ENCODE measurements at places on chromosomes 3 and 15. TPM values are rescaled to one million over a fixed set of nuclear protein-coding genes. Genes with fewer than 3 reads are reported as not detected.

OXNAD1 gene
- 20.2 TPM for total RNA-seq

BNC1 gene
- total RNA-seq = 0.11 TPM

LRRC31 gene
- total RNA-seq = not detected

CGNL1 gene
- total RNA-seq = 31.9 TPM

GOLGA6B gene
- not detected for total RNA-seq

TMC3 gene
- not detected for total RNA-seq

STRIT1 gene
- 11.7 TPM for total RNA-seq

SERINC4 gene
- total RNA-seq = 0.44 TPM

TMEM45A gene
- total RNA-seq = 3.2 TPM

UQCC5 gene
- total RNA-seq = 65.8 TPM

KLF15 gene
- 44.6 TPM for total RNA-seq

GPR27 gene
- 7.3 TPM for total RNA-seq

GOLGA8S gene
- total RNA-seq = 0.33 TPM

DNA sequence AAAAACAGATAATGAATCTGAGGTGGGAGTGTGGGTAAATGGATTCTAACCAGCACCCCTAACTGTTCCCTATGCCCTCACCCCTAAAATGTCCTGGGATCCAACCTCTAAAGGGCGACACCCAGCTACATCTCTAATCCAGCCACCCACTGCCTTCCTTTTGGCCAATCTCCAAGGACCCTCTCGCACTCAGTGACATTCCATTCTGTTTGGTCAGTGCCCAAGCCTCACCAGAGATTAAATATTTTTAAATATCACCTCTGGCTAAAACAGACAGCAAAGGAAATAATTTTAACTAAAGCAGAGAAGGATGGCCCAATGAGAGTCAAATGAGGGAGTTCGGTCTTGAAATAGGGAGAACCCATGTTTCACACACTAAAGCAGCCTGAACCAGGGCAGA, 19.9 kb upstream of the SCN10A start:
- H3K36me3 ChIP-seq = no peaks in the 10 kb centered on the region
- H3K4me3 ChIP-seq = no peak overlapping the region
- peaks cover 23% of the 10 kb centered on the region for H3K4me1 ChIP-seq
- no peak for DNase-seq
- H3K27me3 ChIP-seq = no peaks in the 10 kb centered on the region

DNA sequence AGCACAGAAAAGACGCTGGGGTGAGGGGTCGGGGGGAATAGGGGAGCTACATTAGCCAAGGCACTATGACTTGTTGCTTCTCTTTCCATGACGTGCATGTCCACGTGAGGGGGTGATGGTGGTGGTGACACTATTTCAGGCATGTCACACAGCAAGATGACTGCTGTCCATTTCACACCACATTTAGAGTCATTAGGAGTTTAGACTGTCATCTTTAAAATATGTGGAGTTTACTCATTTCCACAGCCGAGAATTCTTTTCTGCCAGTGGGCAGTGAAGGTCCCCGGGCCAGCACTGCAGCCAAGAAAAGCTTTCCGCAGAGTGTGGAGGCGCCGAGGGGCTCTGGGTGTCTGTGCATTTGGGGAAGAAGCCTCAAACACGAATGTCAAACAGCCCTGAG, 954 bp upstream of the DGKG start:
- DNase-seq = no peak
- peak overlapping the region; percentile 81 for H3K27ac ChIP-seq
- H3K4me1 ChIP-seq = peaks cover 70% of the 10 kb centered on the region
- H3K4me3 ChIP-seq = no peak overlapping the region
- H3K36me3 ChIP-seq = no peaks in the 10 kb centered on the region

DNA sequence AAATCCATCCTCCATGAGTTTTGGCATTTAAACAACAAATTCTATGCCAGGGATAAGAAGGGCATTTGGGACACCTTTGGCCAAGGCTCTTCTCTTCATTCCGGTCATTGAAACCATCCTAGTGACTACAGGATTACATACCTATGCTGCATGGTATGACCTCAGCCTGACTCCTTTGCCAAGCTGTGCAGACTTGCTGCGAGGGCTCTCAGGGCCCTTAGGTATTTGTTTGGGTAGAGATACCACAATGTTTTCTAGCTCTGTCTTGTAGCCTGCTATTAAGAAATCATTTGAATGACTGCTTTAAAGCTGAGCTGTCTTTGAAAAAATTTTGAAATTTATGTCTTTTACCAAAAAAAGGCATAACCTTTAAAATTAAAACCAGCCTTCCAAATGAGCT, 749.8 kb upstream of the SGO1 start:
- no peaks in the 10 kb centered on the region for H3K4me1 ChIP-seq
- H3K27ac ChIP-seq = no peak overlapping the region
- DNase-seq = no peak

DNA sequence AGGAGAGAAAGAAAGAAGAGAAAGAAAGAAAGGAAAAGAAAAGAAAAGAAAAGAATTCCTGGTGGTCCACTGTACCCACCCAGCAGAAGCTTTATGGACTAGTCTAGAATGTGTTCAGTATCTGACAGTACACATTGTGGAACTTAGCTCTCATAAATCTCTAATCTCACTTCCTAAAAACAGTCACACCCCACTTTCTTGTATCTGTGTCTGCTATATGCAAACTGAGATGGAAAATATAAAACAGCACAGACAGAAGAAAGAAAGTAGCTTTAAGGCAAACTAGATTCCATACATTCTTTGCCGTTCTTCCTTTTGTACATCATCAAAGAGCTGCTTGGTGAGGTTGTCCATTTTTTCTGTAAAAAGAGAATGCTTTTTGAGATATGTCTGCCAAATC, 41.1 kb upstream of the GNB5 start:
- H3K36me3 ChIP-seq = no peaks in the 10 kb centered on the region
- no peak for DNase-seq
- H3K4me1 ChIP-seq = no peaks in the 10 kb centered on the region
- H3K27ac ChIP-seq = no peak overlapping the region
- H3K4me3 ChIP-seq = no peak overlapping the region

DNA sequence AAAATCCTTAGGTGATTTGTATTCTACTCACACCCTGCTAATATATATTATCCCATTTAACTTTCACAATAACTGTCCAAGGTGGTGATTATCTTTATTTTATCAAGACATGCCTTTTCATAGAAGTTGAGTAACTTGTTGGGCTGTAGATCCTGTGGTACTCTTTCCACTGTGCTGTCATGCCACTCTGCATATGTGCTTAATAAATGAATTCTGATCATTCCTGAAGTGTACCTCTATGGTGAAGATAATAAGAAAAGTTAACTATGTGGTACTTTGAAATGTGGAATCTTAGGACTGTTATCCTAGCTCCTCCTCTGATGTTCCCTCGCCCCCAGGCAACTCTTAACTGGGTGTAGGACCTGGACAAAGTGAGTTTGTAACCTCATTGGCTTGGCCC, 5.2 kb downstream of the SNRK start:
- peaks cover 96% of the 10 kb centered on the region for H3K4me1 ChIP-seq
- no peak for DNase-seq
- H3K36me3 ChIP-seq = no peaks in the 10 kb centered on the region
- H3K27me3 ChIP-seq = no peaks in the 10 kb centered on the region
- peak overlapping the region; percentile 95 for H3K27ac ChIP-seq

GRCh38 chr3:111548756-111549155, 6.8 kb downstream of the CD96 start:
- H3K27ac ChIP-seq = no peak overlapping the region
- no peaks in the 10 kb centered on the region for H3K36me3 ChIP-seq
- H3K4me1 ChIP-seq = no peaks in the 10 kb centered on the region
- no peak overlapping the region for H3K4me3 ChIP-seq

GRCh38 chr3:14716591-14716990, 41.6 kb downstream of the C3orf20 start:
- H3K4me1 ChIP-seq = no peaks in the 10 kb centered on the region
- no peak for DNase-seq
- H3K4me3 ChIP-seq = no peak overlapping the region

GRCh38 chr3:16406166-16406565, 107.3 kb downstream of the RFTN1 start:
- H3K27ac ChIP-seq = no peak overlapping the region
- peaks cover 35% of the 10 kb centered on the region for H3K4me1 ChIP-seq
- peaks cover 12% of the 10 kb centered on the region for H3K36me3 ChIP-seq
- DNase-seq = no peak
- no peak overlapping the region for H3K4me3 ChIP-seq

DNA sequence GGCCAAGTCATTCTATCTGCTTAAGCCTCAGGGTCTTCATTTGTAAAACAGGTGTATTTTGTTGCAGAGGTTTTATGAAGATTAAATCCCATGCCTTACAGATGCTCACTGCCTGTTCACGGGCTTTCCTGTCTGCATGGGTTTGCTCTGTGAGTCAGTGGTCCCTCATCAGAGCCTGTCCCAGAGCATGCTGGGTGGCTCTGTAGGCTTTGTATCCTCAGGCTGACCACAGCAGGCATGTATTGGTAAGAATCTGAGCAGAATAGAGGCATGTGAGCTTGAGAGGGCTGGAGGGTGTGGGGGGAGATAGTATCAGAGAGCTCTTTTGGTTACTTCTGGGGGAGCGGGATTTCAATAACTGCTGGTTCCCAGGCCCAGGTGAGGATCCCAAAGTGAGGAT, 45.4 kb upstream of the PLXNA1 start:
- H3K4me1 ChIP-seq = peaks cover 45% of the 10 kb centered on the region
- H3K27me3 ChIP-seq = no peaks in the 10 kb centered on the region
- H3K4me3 ChIP-seq = no peak overlapping the region

GRCh38 chr3:24607281-24607680, 112.6 kb upstream of the THRB start:
- no peak for DNase-seq
- no peaks in the 10 kb centered on the region for H3K27me3 ChIP-seq
- H3K27ac ChIP-seq = no peak overlapping the region
- H3K4me1 ChIP-seq = no peaks in the 10 kb centered on the region
- no peaks in the 10 kb centered on the region for H3K36me3 ChIP-seq

DNA sequence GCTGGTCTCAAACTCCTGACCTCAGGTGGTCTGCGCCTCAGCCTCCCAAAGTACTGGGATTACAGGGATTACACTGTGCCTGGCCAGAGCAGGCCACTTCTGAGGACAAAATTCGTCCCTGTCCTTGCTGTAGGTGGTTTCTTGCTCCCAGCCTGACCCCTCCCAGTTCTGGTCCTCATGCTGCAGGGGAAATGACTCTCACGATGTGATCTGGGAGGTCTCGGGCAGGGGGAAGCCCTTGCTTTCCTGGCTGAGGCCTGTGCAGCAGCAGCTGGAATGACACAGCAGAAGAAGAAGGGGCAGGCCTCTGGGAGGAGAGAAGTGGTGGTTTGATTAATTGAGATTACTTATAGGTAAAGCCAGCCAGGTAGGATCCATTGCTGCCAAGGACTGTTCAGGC, 39.3 kb downstream of the MEGF11 start:
- H3K27ac ChIP-seq = no peak overlapping the region
- no peak for DNase-seq
- peaks cover 16% of the 10 kb centered on the region for H3K27me3 ChIP-seq
- H3K4me3 ChIP-seq = no peak overlapping the region
- no peaks in the 10 kb centered on the region for H3K36me3 ChIP-seq

DNA sequence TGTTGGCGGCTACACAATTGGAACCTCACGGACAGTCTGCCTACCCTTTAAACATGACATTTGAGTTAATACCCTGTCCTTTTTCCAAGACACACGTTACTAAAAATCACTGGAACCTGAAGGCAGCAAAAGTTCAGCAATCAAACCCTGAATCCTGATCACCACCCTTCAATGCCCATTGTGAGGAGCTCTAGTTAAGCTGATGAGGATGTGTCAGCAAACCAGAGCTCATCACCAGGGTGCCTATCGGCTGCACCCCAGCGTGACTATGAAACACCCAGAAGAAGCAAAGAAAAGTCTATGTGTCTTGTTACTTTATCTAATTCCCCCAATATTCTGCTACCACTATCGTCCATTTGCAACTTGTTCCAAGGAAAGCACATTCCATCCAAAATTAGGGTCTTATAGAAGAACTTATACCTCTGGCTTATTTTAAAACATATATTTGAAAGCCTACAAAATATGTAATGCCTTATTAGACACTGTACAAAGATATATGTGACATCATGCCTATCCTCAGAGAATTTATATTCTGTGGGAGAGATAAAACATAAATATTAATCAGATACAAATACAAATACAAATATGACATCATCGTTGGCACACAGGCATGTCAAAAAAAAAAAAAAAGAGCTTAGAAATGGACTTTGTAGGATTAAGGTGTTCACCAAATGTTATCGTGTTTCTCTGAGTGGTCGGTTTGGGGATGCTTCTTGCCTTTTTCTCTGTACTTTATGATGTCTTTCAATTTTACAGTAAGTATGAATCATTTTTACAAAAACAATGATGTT, 219.7 kb upstream of the SETMAR start:
- no peak overlapping the region for H3K4me3 ChIP-seq
- no peaks in the 10 kb centered on the region for H3K36me3 ChIP-seq
- H3K4me1 ChIP-seq = no peaks in the 10 kb centered on the region
- H3K27me3 ChIP-seq = no peaks in the 10 kb centered on the region

- H3K27me3 ChIP-seq = no peaks in the 10 kb centered on the region
- H3K27ac ChIP-seq = no peak overlapping the region
- DNase-seq = no peak
- no peaks in the 10 kb centered on the region for H3K36me3 ChIP-seq
- H3K4me3 ChIP-seq = no peak overlapping the region
Observed at GRCh38 chr15:64232400-64232799, 69.6 kb upstream of the PPIB start.

DNA sequence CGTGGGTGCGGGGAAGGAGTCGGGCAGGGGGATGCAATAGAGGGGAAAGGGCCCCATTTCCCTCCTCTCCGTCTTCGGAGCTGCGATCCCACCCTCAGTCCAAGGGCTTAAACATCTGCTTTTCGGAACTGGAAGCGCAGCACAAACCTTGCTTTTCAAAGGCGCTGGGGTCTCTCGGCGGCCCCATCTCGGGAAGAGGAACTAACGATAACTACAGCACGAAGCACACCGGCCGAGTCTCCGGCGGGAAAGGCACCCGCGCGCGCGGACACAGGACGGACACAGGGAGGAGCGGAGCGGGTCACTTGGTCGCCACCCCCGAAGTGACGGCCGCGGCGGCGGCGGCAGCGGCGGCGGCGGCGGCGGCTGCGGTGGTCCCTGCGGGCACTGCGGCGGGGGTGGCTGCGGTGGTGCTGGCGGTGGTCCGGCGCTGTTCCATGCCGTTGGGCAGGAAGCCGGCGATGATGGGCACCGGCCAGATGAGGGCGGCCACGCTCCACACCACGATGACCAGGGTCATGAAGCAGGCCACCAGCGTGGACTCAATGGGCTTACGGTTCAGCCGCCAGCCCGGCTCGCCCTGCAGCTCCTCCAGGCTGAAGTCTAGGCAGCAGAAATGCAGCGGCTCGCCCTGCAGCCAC, 1.1 kb downstream of the TMEM158 start:
- H3K27me3 ChIP-seq = peaks cover 87% of the 10 kb centered on the region
- DNase-seq = peak; percentile 69
- no peaks in the 10 kb centered on the region for H3K36me3 ChIP-seq
- H3K4me3 ChIP-seq = peak overlapping the region; percentile 69
- H3K4me1 ChIP-seq = peaks cover 15% of the 10 kb centered on the region

Data from left ventricle myocardium inferior (tissue), 1 donor.